ENCODE measurements at places on chromosomes 1 and 21. TPM values are rescaled to one million over a fixed set of nuclear protein-coding genes. Genes with fewer than 3 reads are reported as not detected.
A peak's percentile ranks its signal among the peaks of the same experiment; 100 is the strongest.

GRCh38 chr1:84415396-84415795 is 17.1 kb downstream of the DNASE2B start:
- H3K36me3 ChIP-seq = no peaks in the 10 kb centered on the region
- no peak for DNase-seq
- H3K4me3 ChIP-seq = no peak overlapping the region
- no peak overlapping the region for H3K27ac ChIP-seq
- H3K27me3 ChIP-seq = no peaks in the 10 kb centered on the region

Gene S100A9
- not detected for total RNA-seq

DNA sequence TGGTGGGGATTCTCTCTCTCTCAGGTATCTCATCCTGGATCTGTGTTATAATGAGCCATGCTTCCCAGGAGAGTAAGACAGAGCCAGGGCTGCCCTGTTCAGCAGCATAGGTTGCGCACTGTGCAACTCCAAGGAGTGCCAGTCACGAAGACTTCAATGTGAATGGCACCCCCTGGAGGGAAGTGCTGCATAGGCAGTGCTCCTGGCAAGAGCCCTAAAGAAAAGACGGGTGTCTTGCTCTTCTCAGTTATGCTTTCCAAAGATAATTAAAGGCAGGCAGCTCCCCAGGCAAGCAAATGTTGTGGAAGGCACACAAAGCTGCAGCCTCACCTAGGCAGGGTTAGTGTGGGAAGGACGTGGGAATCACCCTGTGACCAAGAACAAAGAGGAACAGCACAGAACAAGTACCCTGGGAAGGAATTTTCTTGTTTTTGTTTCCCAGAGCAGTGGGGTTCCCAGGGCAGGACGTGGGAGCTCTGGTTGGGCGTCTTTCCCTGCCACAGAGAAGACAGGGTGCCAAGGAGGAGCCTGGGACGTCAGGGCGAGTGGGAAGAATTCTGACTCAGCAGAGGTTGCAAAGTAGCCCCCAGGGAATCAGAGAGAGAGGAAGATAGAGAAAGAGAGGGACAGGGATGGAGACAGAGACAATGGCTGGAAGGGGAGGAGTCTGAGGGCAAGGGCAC is 120.9 kb downstream of the KCNN3 start:
- no peaks in the 10 kb centered on the region for H3K27me3 ChIP-seq
- H3K4me1 ChIP-seq = peaks cover 54% of the 10 kb centered on the region
- peaks cover 6% of the 10 kb centered on the region for H3K36me3 ChIP-seq
- peak; percentile 32 for DNase-seq
- H3K27ac ChIP-seq = peak overlapping the region; percentile 84

Gene LCE2A
- not detected for total RNA-seq

Gene KLHL12
- 33.9 TPM for total RNA-seq

Gene GBP6
- total RNA-seq = not detected

Gene UFC1
- 51.6 TPM for total RNA-seq

All from SJCRH30 (cell line).